GM04503 (cell line): ENCODE measurements at places on chromosomes 1 and 21.

DNA sequence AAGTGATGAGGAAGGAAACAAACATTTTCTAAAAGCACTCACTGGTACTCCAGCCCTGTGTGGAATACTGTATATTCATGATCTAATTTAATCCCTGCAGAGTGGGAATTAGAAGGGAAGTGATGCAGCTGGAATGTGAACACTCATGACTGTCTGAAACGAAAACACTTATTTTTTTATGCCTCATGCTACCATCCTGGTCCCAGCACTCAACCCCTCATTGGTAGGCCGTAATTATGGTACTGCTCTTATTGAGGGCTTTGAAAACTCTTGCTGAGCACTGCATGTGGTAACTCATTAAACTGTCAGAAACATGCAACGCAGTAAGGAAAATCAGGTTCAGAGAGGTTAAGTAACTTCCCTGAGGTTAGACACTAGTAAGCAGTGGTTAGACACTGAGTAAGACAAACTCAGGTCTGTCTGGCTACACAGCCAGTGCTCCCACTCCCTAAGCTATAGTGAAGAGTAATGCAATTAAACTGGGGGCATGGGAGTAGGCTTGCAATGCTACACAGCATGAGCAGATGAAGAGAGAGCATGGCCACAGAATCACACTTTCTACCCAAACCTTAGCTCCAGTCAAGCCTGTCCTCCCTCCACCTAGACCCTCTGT is 17.3 kb upstream of the TNFSF4 start:
- DNase-seq = no peak

DNA sequence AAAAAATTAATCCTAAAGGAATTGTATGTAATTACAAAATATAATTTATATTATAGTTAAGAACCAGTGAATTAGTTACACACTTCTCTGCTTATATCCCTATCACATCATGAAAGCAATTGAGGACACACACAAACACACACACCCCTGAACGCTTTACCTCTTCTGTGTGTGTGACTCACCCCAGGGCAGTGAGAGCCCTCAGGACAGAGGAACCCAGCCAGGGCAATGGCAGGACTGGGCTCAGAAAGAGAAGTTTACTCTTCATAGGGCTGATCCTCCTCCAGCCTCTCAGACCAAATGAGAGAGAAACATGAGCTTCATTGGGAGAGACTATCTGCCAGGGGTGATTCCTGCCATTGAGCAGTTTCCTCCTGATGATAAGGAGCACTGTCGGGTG is 38.1 kb downstream of the SLC44A3 start:
- DNase-seq = no peak

GRCh38 chr1:73832276-73833181 is 365.4 kb downstream of the LRRIQ3 start:
- DNase-seq = peak; percentile 11

DNA sequence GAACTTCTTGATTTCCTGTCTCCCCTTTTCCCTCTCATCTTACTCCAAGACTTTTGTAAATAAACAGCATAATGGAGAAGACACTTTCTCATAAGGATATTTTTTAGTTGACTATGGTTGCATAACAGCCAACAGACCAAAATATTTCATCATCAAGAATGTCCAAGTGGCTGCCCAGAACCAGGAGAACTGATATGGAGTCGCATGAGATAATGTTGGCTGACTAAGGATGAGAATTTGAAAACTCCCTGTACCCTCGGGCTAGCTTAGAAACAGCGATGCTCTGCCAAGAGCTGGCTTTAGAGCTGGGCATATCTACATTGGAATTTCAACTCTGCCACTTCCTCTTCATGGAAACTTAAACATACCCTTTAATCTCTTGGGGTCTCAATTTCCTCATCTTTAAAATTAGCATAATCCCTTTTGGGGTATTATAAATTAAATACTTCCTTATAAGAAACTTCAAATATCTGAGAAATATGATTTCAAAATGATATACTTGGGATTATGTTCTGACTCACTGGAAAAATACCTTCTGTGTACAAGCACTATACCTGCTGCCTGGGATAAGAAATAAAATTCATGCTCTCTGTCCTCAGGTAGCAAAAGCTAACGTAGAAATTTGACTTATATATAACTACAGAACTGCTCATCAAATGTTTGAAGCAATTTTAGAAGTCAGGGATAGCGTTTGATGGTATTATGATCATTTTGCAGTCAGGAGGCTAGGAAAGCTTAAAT is 777.3 kb downstream of the LTN1 start:
- peak; percentile 53 for DNase-seq

- DNase-seq = no peak
Measured at GRCh38 chr1:187877220-187877619, 1048.5 kb downstream of the PLA2G4A start.

DNA sequence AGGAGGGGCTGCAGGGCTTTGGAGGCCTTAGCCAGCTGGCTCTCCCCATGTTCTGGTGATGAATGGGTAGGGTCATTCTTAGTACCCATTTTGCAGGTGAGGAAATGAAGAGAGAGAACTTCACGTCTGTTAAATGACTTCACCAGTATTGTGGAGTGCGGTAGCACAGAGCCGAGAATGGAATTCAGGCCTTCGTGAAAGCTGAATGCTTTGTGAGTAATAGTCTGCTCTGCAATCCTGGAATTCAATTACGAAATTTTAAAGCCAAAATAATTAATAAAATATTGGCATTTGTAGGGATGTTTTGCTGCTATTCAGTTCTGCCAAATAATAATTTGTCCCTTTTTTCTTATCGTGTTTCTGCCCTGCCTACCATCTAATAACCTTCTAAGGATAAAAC is 197.7 kb downstream of the GREM2 start:
- DNase-seq = peak; percentile 81

DNA sequence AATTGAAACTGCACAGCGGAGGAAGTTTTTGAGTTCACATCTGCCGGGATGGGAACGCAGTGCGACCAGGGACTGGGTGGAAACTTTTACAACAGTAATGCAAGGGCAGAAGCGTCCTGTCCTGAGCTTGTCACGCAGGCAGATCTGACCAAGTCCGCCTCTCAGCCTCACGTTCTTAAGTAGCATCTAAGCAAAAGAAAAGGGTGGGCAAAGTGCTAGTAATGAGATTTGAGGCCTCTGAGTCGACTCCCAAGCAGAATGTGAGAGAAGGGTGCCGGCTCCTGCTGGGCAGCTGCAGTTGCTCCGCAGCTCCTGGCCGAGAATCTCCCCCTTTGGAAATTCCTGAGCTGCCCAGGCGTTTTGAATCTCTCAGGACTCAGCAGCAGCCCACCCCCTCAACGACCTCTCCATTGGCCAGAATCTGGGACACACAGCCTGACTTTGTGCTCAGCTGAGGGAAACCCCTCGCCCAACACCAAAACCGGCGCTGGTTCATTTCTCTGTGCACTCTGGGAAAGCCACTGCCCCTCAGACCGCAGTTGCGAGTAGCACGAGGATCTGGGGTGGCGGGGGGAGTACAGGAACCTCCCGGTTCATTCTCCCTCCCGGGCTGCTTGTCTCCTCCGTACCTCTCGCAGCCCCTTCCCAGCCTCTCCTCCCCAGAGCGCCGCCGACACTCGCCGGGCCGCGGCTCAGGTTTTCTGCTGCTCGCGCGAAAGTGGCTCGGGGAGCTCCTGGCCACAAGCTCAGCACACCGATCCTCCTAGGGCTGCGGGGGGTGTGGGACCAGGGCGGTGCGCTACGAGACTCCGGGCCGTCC is 913 bp upstream of the S1PR1 start:
- no peak for DNase-seq

DNA sequence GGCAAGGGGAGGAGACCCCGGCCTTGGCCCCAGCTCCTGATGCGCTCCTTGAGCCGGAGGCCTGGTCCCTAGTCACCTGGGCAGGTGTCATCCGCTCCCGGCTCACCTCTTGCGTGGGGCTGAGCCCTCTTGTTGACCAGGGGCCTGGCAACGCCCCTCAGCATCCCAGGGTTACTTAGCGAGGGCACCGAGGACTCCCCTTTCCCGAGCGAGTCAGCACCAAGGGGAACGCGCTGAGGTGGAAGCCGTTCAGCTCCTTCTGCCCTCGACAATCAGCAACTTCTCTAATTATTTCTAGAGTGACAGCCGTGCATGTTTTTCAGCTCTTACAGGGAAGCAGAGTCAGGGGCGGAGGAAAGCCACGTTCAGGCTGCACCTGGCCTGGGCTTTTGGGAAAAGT is 522 bp downstream of the SLC45A1 start:
- DNase-seq = no peak

GRCh38 chr21:36694031-36694515 is 4.8 kb upstream of the SIM2 start:
- DNase-seq = no peak

DNA sequence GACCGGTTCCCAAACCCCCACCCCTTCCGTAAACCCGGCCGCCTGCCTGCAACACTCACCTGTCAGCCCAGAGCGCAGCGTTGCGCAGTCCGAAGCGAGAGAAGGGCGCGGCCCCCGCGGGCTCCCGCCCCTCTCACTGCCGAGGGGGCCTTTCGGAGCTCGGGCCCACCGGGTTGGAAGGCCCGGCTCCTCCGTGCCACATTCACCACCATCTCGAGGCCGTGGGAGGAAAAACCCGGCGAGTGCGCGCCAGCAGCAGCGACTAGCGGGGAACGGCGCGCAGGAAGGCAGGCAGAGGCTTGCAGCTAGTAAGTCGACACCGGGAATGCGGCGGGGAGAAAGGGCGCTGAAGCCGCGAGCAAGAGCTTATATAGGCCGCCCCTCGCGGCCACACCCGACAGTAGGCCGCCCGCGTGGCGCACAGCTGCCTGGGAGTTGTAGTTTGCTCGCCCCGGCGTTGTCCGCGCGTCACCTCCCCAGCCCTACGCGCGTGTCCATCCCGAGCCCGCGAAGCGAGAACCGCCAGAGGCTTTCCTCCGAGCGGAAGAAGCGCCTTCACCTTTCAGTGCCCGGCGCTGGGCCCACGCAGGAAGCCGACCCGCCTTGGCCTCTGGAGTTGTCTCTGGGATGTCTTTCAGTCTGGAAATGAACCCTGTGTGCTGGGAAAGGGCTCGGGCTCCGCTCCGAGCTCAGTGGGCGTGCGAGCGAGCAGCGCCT is 10.4 kb upstream of the RAB42 start:
- peak; percentile 69 for DNase-seq

- DNase-seq = no peak
Measured at GRCh38 chr1:248243204-248243603, 12.0 kb downstream of the OR2M4 start.

GRCh38 chr21:46636550-46637285 is 1.2 kb downstream of the PRMT2 start:
- no peak for DNase-seq

DNA sequence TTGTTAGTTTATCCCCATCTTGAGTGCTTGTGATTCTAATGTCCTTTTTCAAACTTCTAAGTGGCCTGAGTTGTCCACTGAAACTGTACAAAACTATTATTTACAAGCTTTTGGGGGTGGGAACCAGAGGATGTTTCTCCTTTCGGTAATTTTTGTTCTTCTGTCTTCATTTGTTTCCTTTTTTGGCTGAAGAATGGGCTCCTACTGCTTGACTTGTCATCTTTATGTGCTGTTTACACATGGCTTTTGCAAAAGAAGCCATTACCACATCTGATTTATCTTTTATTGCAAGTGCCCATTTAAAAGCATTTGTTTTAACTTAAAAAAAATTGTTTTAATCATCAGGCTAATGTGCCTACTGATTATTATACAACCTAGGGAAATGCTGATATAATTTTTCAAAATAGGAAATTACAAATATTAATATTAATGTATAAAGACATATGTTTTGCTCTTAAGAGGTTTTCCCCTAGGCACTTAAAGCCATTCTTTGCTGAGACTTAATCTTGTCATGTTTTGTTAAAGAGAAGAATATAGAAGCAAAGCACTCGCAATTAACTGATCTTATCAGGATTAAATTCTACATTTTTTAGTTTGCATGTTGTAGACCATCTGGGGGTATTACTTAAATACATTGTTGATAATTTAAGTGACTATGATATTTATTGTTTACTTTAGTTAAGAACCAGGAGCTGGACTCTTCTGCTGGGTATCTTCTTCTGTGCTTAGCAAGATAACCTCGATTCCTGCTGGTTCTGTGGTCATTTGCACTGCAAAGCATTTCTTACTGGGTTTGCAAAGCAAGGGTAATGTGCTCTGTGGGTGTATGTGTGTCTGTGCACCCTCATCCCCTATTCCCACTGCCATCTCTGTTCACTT is 40.1 kb downstream of the TMEM200B start:
- DNase-seq = peak; percentile 19

DNA sequence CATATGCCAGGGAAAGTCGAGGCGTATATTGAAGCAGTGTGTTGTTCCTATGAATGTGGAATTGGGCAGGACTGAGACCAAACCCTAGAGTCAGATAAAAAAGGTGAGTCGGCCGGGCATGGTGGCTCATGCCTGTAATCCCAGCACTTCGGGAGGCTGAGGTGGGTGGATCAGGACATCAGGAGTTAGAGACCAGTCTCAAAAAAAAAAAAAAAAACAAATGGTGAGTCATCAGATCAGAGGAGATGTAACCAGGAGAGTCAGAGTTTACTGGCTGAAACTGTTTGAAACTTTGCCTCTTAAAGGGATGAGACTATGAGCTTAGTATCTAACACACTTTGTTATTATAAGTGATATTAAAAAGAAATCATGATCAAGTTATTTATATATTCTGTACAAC is 26.4 kb upstream of the SYCP1 start:
- DNase-seq = no peak

- DNase-seq = no peak
Measured at GRCh38 chr1:225607355-225607754, 45.6 kb downstream of the ENAH start.

- no peak for DNase-seq
Measured at GRCh38 chr1:244667797-244668196, 14.9 kb downstream of the DESI2 start.

DNA sequence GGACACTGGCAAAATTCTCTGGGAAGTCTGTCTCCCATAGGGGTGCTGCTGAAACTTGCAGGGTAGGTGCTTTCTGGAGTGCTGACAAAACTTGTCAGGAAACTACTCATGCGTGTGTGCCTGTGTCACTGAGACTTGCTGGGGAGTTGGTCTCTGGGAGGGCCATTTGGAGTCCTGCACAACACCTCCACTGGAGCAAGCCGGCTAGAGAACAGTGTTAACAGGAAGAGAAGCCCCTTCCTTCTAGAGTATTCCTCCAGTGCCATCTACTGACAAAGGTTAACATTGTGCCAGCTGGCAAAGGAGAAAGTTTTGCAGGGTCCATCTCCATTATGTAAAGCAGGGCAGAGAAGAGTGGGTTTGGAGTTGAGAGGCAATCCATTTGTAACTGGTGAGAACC is 30.0 kb downstream of the ZMYM4 start:
- no peak for DNase-seq
